Amniotic stem cell (primary cell): ENCODE measurements at places on chromosomes 3 and 15.

DNA sequence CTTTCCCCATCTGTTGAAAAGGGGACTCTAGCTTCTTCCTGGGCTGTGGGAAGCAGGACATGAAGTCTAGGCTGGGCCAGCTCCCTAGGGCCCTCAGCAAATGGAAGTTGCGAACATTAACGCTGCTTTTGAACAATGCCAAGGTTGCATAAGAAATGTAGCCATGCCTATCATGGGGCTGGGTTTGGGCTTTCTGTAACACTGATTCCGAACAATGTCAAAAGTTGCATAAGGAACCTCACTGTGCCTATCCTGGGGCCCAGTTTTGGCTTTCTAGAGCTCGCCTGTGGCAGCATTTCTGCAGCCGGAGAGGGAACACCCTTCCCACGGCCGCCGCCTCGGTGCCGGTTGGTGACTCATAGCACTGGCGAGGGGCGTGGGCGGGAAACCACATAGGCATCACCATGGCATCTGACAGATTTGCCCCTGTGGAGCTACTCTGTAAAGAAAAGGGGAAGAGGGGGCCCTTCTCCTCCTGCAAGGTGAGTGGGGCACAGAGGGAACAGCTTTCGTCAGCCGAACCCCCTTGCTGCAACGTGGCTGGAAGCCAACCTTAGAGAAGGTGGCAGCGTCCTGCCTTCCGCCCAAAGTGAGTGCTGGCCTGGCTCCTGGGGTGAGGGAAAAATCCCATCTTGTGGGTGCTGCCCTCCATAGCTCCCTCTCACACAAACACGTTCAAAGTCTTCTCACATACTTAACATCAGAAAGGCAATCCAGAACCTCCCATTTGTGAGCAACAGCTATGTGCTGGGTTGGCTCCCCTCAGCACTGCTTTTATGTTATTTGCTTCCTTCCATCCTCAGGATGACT is 46.6 kb upstream of the ATP2B2 start:
- no peak for DNase-seq

DNA sequence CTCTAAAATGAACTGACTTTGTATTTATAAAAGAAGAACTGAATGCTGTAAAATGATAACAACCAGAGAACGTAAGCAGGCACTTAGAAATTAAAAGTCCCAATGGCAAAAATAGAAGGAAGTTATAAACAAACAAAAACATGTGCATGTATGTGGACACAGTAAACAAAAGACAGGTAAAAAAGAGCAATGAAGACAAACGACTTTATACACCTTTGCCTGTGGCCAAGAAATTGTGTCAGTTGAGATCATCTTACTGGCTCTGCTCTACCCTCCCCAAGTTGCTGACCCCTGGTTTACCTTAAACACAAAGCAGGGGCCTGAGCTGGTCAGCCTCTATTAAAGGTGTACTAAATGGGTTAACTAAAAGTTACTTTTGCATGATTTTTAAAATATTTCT is 41.7 kb upstream of the GP5 start:
- no peak for DNase-seq

- peak; percentile 70 for DNase-seq
Measured at GRCh38 chr3:99505646-99506269, 132.6 kb upstream of the COL8A1 start.

DNA sequence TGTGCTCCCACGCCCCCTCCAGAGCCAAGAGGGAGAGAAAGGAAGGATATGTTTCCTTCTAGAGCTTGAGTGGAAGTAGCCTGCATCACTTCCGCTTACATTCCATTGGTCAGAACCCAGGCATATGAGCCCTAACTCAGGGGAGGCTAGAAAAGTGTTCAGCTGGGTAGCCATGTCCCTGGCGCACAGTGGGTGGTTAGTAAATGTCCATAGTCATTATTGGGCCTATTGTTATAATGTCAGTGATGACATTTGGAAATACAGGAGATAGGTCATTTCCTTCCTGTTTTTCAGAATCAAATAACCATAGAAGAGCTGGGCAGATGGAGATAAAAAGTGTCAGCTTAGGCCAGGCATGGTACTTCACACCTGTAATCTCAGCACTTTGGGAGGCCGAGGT is 27.3 kb downstream of the CD276 start:
- no peak for DNase-seq

DNA sequence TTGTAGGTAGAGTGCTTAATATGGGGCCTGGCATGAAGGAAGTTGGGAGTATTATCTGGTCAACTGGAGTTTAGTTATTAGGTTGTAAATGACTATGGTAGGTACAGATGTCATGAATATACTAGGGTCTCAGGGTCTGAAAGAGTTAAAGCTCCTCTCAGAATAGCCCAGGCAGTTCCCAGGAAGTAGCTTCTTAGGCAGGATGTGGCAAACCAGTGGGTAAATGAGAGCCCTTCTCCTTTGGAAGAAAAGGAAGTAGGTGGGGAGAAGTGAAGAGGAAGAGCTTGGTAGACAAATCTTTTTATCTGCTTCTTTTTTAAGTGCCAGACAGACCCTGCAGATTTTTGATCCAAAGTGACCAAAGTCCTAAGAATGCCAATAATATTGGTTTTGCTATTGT is 24.5 kb downstream of the MAP2K1 start:
- DNase-seq: no peak

DNA sequence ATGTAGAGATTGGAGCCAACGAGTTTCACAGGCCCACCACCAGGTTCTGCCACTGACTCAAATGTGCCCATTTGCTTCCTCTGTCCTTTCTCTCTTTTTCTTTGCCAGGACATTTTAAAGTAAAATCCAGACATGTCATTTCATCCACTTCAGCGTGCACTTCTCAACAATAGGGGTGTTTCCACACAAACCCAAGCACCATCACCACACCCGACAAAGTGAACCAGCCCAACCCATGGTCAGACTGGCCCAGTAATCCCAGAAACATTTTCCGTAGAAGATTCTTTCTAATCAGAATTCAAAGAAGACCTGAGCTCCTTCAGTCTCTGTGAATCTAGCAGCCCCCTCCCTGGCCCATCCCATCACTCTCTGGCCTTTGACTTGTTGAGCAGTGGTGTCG is 13.4 kb downstream of the CFAP100 start:
- no peak for DNase-seq

- no peak for DNase-seq
Measured at GRCh38 chr15:40441565-40442531, 1.1 kb downstream of the BAHD1 start.

DNA sequence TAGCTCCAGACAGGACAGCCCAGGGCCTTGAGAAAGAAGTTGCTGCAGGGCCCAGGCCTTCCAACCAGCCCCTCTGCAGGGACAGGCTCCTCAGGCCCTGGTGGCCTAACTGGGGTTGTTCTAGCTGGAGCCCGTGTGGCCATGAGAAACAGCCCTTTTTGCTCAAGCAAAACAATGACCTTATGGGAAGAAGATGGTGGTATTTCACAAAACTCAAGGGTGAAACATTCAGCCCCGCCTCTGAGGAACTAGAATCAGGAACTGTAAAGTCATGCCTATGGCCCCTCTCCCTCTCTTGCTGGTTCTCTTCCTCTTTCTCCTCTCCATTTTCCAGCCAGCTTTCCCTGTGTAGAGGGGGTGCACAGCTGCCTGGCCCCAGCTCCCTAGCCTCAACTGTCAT is 273.3 kb downstream of the RPLP1 start:
- no peak for DNase-seq
